Activated CD8-positive, alpha-beta T cell treated with anti-CD3 and anti-CD28 coated beads for 36 hours (primary cell): ENCODE measurements at places on chromosomes 7 and 10. TPM values are rescaled to one million over a fixed set of nuclear protein-coding genes. Genes with fewer than 3 reads are reported as not detected.
A peak's percentile ranks its signal among the peaks of the same experiment; 100 is the strongest.

NAT16 gene
- not detected for total RNA-seq

NOS3 gene
- total RNA-seq: 5.4 TPM

SYT15B gene
- 0.16 TPM for total RNA-seq

FAM25A gene
- total RNA-seq: not detected

UBE2D1 gene
- 12.8 TPM for total RNA-seq

GRCh38 chr7:151795168-151795811 is 81.6 kb downstream of the PRKAG2 start:
- no peaks in the 10 kb centered on the region for H3K36me3 ChIP-seq
- H3K27ac ChIP-seq: peak overlapping the region; percentile 73
- DNase-seq: peak; percentile 97
- no peaks in the 10 kb centered on the region for H3K27me3 ChIP-seq
- no peak overlapping the region for H3K4me3 ChIP-seq

- H3K36me3 ChIP-seq: no peaks in the 10 kb centered on the region
- H3K27me3 ChIP-seq: peaks cover 1% of the 10 kb centered on the region
- no peak overlapping the region for H3K4me3 ChIP-seq
- peaks cover 10% of the 10 kb centered on the region for H3K4me1 ChIP-seq
- no peak for DNase-seq
Measured at GRCh38 chr10:60910543-60910942, 33.4 kb downstream of the RHOBTB1 start.

- DNase-seq: no peak
- H3K36me3 ChIP-seq: no peaks in the 10 kb centered on the region
- H3K4me1 ChIP-seq: no peaks in the 10 kb centered on the region
- H3K4me3 ChIP-seq: no peak overlapping the region
Measured at GRCh38 chr7:95209276-95209675, 115.1 kb downstream of the PON1 start.

DNA sequence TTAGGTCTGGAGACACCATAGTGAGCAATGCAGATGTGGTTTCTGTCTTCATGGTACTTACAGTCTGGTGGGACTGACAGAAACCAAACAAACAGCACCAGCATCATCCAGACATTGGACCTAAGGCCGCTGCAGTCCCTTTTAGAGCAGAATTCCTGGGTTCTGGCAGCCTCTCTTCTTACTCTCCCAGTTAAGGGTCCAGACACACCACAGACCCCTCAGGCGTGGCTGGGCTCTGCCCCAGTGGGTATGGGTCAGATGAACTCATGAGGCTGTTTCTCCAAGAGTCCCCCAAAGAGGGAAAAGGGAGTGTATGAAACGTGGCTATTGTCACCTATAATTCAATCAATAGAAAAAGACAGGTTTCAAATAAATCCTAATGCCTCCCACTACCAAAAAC is 31.3 kb downstream of the PRLHR start:
- no peaks in the 10 kb centered on the region for H3K4me1 ChIP-seq
- no peak overlapping the region for H3K4me3 ChIP-seq
- no peak for DNase-seq
- no peak overlapping the region for H3K27ac ChIP-seq

DNA sequence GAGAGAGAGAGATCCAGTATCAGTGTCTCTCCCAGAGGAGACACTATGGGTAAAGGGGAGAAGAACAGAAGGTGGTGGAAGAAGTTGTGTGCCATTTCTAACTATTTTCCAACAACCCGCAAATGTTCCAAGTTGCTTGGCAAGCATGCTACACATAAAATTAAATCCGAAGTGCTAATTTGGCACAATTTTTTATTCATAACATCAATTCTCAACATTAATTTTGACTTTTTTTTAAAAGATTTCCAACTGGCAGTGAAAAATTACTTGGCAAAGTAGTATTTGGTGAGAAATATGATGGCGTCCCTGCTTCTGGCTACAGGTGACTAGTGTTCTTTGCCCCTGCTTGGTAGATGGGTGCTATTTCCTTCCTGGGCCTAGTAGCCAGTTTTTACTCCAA is 622.0 kb downstream of the SORCS1 start:
- no peak overlapping the region for H3K27ac ChIP-seq
- no peaks in the 10 kb centered on the region for H3K36me3 ChIP-seq
- no peak for DNase-seq
- no peaks in the 10 kb centered on the region for H3K4me1 ChIP-seq
- H3K27me3 ChIP-seq: no peaks in the 10 kb centered on the region
